ENCODE measurements at places on chromosomes 5 and 9. TPM values are rescaled to one million over a fixed set of nuclear protein-coding genes. Genes with fewer than 3 reads are reported as not detected.

DNA sequence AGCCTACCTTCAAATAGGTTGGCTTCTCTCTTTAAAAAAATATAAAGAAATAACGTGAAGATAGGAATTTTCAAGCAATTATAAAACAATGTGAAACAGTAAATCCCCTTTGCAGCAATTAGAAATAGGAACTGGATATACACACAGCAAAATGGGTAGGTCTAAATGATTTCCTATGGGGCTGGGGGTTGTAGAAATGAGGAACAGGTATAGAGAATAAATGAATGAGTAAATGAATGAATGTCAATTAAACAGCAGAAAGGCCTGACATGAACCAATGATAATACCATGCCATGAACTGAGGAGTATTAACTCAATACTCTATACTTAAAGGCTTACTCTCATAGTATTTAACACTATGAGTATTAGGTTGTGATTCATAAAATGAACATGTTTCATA, 21.6 kb downstream of the SSBP2 start:
- no peak overlapping the region for H3K4me3 ChIP-seq
- H3K4me1 ChIP-seq = no peaks in the 10 kb centered on the region
- H3K27me3 ChIP-seq = no peaks in the 10 kb centered on the region
- no peak overlapping the region for H3K27ac ChIP-seq
- H3K36me3 ChIP-seq = no peaks in the 10 kb centered on the region

Gene PCDHGA10
- total RNA-seq = 0.05 TPM

DNA sequence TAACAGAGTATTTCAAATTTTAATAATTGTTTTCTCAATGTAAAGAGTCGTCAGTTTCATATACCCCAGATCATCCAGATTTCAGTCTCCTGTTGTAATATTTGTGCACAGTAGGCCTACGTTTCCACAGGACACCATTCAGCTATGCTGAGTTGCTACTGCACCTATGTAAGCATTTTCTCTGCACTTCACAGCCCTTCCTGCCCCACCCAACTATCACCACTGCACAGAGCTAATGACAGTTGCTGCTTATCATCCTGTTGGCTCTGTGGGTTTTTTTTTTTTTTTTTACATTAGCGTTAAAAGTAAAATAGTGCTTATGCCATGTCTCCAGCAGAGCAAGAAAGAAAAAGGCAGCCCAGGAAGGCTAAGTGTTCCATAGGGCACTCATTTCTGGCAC, 5.9 kb upstream of the PRKACG start:
- DNase-seq = peak; percentile 73
- H3K4me1 ChIP-seq = peaks cover 60% of the 10 kb centered on the region
- H3K27me3 ChIP-seq = peaks cover 21% of the 10 kb centered on the region
- no peaks in the 10 kb centered on the region for H3K36me3 ChIP-seq
- peak overlapping the region; percentile 91 for H3K27ac ChIP-seq
- peak overlapping the region; percentile 21 for H3K4me3 ChIP-seq

GRCh38 chr9:85064811-85065371, 395.4 kb downstream of the NTRK2 start:
- H3K27ac ChIP-seq = no peak overlapping the region
- no peaks in the 10 kb centered on the region for H3K36me3 ChIP-seq
- no peak for DNase-seq
- no peak overlapping the region for H3K4me3 ChIP-seq

Gene ARID3C
- 0.18 TPM for total RNA-seq

DNA sequence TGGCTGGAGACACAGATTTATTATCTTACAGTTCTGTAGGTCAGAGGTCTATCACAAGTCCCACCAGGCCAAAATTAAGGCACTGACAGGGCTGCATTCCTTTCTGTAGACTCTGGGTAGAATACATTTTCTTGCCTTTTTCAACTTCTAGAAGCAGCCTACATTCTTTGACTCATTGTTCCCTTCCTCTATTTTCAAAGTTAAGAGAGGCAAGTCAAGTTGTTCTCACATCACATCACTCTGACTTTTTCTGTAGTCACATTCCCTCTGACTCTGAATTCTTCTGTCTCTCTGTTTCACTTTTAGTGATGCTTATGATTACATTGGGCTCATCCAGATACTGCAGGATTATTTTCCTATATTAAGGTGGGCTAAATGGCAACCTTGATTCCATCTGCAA, 119.0 kb downstream of the MELK start:
- H3K27me3 ChIP-seq = peaks cover 6% of the 10 kb centered on the region
- H3K27ac ChIP-seq = no peak overlapping the region
- no peaks in the 10 kb centered on the region for H3K36me3 ChIP-seq
- H3K4me3 ChIP-seq = no peak overlapping the region
- no peak for DNase-seq

GRCh38 chr9:125183054-125183453, 6.5 kb downstream of the PPP6C start:
- DNase-seq = no peak
- no peaks in the 10 kb centered on the region for H3K27me3 ChIP-seq

- peaks cover 4% of the 10 kb centered on the region for H3K27me3 ChIP-seq
- H3K27ac ChIP-seq = no peak overlapping the region
- H3K36me3 ChIP-seq = no peaks in the 10 kb centered on the region
- no peak for DNase-seq
- no peaks in the 10 kb centered on the region for H3K4me1 ChIP-seq
Measured at GRCh38 chr5:78633700-78634099, 14.9 kb downstream of the LHFPL2 start.
